ENCODE measurements at places on chromosomes 11 and 22.

DNA sequence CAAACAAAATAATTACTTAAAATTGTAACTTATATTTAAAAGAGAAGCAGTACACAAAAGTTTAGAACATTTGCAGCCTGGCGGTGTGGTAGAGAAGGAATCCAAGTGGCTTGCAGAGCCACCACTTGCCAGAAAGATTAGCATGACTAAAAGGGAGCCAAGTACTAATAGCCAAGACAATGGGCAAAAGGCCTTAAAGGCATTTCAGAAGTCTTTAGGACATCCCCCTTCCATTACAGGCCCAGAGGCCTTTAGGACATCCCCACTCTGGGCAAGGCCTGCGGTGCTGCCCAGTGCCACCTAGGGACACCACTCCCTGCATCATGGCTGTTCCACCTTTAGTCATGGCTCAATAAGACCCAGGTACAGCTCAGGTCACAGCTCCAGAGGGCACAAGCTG lies 32.4 kb downstream of the TMEM225 start:
- no peak for DNase-seq

DNA sequence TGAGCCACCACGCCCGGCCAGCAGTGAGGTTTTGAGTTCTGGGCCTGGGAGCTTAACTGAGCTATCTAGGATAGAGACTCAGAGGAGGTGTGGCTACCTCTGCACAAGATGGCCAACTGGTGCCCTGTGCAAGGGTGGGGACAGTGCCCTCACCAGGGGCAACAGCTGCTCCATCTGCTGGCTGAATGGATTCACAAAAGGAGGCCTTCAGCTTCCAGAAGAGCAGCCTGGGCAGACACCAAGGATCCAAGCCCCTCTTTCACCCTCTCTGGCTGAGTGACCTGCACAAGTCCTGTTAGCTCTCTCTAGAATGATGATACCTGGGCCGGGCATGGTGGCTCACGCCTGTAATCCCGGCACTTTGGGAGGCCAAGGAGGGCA lies 33.5 kb upstream of the BAIAP2L2 start:
- no peak for DNase-seq

DNA sequence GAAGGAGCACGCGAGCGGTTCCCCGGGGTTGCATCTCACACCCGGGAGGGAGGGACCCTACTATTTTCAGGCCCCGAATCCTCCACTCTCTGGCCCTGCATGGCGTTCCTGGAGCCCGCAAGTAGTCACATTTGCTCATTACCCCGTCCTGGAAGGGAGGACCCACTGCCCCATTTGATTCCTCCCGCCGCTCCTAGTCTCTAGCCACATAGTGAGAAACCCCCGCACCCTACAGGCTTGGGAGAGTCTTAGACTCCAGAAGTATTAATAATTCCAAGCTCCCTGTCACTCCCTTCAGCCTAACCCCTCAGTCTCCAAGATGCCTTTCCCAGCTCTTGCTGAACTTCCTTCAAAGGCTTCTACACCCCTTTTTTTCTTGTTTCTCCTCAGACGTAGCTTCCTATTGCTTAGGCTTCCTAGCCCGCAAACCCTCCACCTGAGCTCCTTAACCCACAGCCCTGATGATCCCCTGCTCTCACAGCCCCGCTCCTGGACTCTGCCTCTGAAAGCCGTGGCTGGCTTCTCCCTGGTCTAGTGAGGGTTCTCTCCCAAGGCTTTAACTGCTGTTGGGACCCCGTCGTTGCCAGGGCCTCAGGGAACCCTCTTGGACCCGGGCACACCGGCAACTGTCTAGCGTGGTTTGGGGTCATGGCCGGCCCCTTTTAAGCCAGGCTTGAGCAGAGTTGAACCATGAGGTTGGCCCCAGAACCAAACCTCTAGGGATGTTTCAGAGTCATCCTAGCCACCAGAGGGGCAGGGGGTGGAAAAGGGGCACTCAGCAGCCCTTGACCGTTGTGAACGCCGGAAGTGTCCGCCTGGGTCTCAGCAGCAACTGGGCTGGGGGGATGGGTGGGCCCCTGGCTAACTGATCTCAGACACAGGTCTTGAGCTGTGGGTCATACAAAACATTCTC lies 862 bp downstream of the GGA1 start:
- DNase-seq = no peak

GRCh38 chr11:9714272-9714940 lies 50.5 kb downstream of the SWAP70 start:
- no peak for DNase-seq

DNA sequence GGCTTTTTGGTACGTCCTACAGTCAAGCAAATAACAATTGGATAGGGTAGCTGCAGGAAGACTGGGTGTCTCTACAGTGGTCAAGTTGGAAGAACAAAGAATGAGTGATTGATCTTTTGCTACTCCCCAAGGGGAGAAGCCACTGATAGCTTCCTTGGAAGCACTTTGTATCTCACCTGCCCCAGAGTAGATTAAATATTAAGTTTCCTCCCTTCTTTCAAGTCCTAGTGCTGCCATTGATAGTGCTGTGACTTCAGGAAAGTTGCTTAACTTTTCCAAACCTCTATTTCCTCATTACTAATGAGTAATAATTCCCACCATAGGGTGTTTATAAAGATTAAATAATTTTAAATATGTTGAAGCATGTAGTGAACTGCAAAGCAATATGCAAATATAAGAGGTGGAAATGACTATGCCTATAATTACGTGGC lies 35.6 kb upstream of the EHF start:
- DNase-seq = no peak

GRCh38 chr11:41040474-41040873 lies 419.0 kb downstream of the LRRC4C start:
- DNase-seq = no peak

- peak; percentile 68 for DNase-seq
Observed at GRCh38 chr11:40293655-40294348, 1165.7 kb downstream of the LRRC4C start.

- DNase-seq = no peak
Observed at GRCh38 chr11:92762121-92762540, 207.3 kb upstream of the MTNR1B start.

DNA sequence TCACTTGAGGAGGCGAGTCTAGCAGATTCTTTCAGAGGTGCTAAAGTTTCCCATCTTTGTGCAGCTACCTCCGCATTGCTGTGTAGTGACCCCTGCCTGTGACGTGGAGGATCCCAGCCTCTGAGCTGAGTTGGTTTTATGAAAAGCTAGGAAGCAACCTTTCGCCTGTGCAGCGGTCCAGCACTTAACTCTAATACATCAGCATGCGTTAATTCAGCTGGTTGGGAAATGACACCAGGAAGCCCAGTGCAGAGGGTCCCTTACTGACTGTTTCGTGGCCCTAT lies 8.9 kb upstream of the SAMM50 start:
- DNase-seq = no peak

GRCh38 chr11:111795334-111795985 lies 29.3 kb upstream of the PPP2R1B start:
- no peak for DNase-seq

DNA sequence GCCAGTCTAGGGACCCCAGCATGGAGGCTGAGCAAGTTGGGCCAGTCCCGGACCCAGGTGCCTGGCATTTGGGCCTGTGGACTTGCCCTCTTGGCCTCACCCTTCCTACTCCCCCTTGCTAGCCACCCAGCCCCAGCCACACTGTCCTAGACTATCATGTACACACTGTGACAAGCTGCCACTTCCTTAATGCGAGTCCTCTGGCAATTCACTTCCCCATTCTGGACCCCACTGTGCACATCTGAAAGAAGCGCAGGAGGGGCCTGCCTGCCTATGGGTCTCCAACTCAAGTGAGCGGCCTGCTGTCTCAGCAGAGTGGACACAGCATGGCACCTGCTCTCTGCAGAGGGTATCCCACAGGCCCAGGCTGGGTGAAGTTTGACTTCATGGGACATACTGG lies 68.5 kb upstream of the LMO1 start:
- no peak for DNase-seq

GRCh38 chr11:134237557-134237922 lies 13.1 kb downstream of the VPS26B start:
- no peak for DNase-seq

DNA sequence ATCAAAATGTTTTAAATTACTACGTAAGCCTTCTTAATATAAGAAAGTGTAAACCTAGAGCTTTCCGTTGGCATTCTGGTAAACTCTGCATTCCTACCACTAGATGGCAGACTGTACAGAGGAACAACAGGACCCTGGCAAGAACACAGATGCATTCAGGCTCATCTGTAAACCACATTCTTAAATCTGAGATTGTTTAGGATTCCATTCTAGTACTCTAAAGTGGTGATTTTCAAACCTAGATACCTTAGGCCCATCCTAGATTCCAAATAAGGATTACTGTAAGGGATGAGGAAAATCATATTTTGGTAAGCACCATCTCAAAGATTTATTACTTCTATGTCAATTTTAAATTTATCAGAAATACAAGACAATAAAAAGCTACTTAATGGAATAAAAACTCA lies 26.9 kb downstream of the PICALM start:
- peak; percentile 90 for DNase-seq

- no peak for DNase-seq
Observed at GRCh38 chr11:118233850-118234249, 9.0 kb upstream of the JAML start.

- DNase-seq = no peak
Observed at GRCh38 chr11:115221461-115222069, 282.6 kb downstream of the CADM1 start.

DNA sequence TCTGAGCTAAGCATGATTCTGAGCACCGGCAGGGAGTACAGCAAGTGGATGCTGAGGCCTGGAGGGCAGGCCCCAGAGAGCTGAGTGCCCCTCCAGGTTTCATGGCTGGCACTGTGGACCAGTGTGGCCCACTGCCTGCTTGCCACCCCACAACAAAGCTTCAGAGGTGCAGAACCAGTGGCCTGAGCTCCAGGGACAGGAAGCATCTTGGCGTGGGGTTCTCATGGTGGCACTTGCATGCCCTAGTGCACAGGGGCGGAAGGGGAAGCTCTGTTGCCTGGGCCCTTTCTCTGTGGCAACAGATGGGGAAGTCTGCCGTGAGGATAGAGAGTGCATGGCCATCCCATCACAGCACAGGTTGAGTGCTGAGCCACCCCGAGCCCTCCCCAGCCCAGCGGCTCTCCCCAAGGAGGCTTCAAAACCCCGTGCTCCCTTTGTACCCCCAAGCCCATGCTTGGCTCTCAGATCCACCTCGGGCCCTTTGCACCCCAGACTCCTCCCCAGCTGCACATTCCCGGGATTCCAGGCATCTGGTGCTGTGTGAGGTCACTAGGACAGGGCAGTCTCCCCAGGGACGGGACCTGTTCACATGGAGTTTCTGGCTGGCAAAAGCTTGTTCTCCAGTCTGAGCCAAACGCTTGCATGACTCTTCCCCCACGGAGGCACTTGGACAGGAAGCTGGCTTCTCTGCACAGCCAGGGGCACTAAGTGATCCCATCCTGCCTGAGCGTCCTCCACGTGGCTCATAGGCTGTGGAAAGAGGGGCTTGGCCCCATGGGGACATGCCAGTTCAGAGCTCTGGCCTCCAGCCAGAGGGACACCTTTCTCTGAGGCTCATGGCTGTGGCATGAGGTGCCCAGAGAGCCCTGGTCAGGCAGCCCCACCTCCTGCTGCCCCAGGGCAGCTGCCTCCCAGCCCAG lies 4.2 kb downstream of the SLC25A1 start:
- DNase-seq = peak; percentile 27

DNA sequence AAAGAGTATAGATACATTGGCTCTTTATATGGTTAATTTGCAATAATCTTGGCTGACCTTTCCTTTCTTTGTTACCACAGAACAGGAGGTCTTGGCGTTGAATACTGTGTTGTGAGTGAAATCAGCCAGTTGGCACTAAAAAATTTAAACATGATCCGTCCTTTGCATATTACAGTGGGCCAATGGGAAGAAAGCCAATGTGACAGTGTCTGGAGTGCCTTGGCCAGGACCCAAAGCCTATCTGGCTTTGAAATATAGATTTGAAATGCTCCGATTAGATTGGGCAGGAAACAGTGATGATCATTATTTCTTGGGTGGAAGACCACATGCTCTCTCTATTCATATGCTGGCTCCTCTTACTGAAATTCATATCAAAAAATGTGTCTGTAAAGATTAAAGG lies 339.6 kb upstream of the ANO3 start:
- DNase-seq = peak; percentile 54
